ENCODE measurements at places on chromosomes 4 and X.

DNA sequence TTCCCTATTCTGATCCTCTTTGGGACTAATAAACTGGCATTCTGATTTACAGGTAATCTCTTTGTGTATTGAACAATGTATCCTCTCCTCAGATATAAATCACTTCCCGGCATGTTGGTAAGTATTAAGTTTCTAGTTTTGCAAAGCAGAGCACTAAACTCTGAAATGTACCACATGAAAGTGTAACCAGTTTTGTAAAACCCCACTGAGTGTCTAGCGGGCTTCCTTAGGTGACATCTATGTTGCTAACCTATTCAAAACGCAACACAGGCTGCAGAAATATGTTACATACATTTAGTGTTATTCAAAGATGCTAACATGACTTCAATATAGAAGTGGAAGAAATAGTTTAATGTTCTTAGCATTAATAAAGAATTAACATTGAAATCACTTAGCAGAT, 25.2 kb downstream of the DNAJB14 start:
- DNase-seq, result no peak

- peak; percentile 47 for DNase-seq
Measured at GRCh38 chr4:105637408-105638176, 70.9 kb downstream of the INTS12 start.

DNA sequence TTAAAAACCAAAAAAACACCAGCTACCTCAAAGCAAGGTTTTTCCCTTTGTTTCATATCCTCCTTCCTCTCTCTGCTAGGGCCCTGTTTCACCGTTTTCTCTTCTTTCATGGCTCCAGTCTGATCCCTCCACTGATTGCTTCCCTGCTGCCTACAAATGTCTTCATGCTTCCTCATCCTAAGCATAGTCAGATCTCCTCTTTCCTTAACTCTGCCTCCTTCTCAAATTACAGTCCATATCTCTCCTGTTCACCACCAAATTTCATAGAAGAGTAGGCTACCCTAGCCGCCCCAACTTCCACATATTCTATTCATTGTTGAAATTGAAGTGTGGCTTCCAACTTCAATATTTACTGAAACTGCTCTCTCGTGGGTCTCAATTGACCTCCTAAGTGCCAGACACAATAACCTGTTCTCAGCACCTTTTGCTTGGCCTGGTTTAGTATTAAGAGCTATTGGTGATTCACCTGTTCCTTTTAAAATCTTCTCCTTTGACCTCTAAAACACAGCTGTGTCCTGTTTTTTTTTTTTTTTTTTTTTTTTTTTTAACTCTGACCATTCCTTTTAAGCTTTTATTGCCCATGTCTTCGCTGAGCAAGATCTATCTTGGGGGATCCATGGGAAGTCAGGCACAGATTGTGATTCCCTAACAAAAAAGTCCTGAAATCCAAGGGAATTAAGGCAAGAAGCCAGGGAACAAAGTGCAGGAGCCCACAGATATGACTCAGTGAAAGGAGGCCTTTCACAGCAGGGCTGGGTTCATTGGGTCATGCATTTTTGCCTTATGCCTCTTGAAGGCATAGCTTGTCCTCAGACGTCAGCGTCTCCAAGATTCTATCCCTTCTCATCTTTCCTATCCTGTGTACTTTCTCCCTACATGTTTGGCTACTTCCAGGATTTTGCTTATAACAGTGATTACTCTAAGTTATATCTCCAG, 85.4 kb downstream of the RPS3A start:
- peak; percentile 86 for DNase-seq

GRCh38 chrX:9730752-9731151, 34.9 kb downstream of the GPR143 start:
- DNase-seq, result peak; percentile 41

GRCh38 chr4:47010912-47011446, 17.6 kb upstream of the GABRA4 start:
- no peak for DNase-seq

GRCh38 chr4:120991885-120992284, 69.4 kb upstream of the PRDM5 start:
- DNase-seq, result no peak

- peak; percentile 51 for DNase-seq
Measured at GRCh38 chr4:158936238-158936637, 166.6 kb upstream of the RAPGEF2 start.

DNA sequence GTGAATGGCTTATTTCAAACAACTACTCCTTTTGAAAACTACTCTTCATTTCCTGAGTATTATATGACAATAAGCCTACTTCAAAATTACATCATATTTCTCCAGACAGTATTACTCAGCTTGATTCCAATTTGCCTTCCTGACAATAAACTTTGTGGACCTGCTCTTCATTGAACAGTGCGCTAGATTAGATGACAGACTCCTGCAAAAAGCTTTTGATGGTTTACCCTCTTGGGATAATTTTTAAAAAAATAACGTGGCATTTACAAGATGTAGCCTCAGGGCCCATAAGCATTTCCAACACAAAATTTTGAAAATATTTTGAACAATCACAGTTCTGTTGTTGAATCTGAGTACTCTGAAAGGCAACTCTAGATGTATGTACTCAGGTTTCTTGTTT, 25.9 kb downstream of the MGAT4D start:
- no peak for DNase-seq

GRCh38 chr4:124946696-124947095, 234.2 kb upstream of the ANKRD50 start:
- no peak for DNase-seq

GRCh38 chrX:118225711-118226428, 109.3 kb upstream of the KLHL13 start:
- DNase-seq, result no peak

- DNase-seq, result no peak
Measured at GRCh38 chr4:156957556-156957955, 14.0 kb downstream of the PDGFC start.
